ENCODE measurements at places on chromosomes 11 and 22. TPM values are rescaled to one million over a fixed set of nuclear protein-coding genes. Genes with fewer than 3 reads are reported as not detected.

Gene APOBEC3F
- total RNA-seq = 8.7 TPM

Gene DYNC2H1
- 10.5 TPM for total RNA-seq

Gene JAM3
- 28.0 TPM for total RNA-seq

Gene ANO5
- total RNA-seq = 2.3 TPM

Gene C11orf97
- total RNA-seq = not detected

Gene PSMD13
- total RNA-seq = 150 TPM

Gene BBOX1
- not detected for total RNA-seq

Gene HSPB2
- total RNA-seq = 0.21 TPM

Gene IGF2
- 8.7 TPM for total RNA-seq

Gene SMC1B
- 0.08 TPM for total RNA-seq

Gene SMIM38
- not detected for total RNA-seq

Gene DCHS1
- total RNA-seq = 15.5 TPM

Gene MAJIN
- total RNA-seq = 0.68 TPM

Gene NECTIN1
- 15.0 TPM for total RNA-seq

Gene RPS3
- 2,896 TPM for total RNA-seq

Gene NOX4
- total RNA-seq = 11.2 TPM

Gene NRGN
- not detected for total RNA-seq

Gene KCNA4
- total RNA-seq = not detected

Gene RAB38
- 7.3 TPM for total RNA-seq

Gene PIK3C2A
- total RNA-seq = 46.8 TPM

Gene UBQLNL
- not detected for total RNA-seq

Gene DDTL
- total RNA-seq = 0.75 TPM

Gene NNMT
- total RNA-seq = 470 TPM

Gene VPS11
- total RNA-seq = 39.0 TPM

Gene C22orf15
- total RNA-seq = not detected

Gene ELF5
- not detected for total RNA-seq

Gene PHOX2A
- total RNA-seq = not detected

Gene PAK1
- total RNA-seq = 32.7 TPM

Gene LRRC32
- total RNA-seq = 3.9 TPM

Gene UBXN1
- total RNA-seq = 321 TPM

Gene SPDYC
- total RNA-seq = not detected

Gene TLCD5
- total RNA-seq = 9.3 TPM

Gene RHBDD3
- total RNA-seq = 51.8 TPM

Gene GLYAT
- not detected for total RNA-seq

Gene SLC25A45
- total RNA-seq = 0.82 TPM

Gene CCDC81
- not detected for total RNA-seq

Gene CRYBB2
- total RNA-seq = not detected

Gene PGA5
- not detected for total RNA-seq

Gene DDT
- total RNA-seq = 123 TPM

Gene CENPM
- 14.3 TPM for total RNA-seq

Gene NXPE1
- not detected for total RNA-seq

Gene SELENOM
- total RNA-seq = 60.4 TPM

Gene GALNT18
- 6.6 TPM for total RNA-seq

Gene POTEH
- not detected for total RNA-seq

Gene GPR83
- total RNA-seq = not detected

Gene TMEM80
- total RNA-seq = 22.7 TPM

Gene NPAS4
- not detected for total RNA-seq

Gene CYTH4
- not detected for total RNA-seq

Gene HTR3A
- 0.25 TPM for total RNA-seq

Gene OR5P2
- total RNA-seq = not detected

Gene NAALADL1
- total RNA-seq = 21.7 TPM

Gene MAP6
- 5.7 TPM for total RNA-seq

Gene MOV10L1
- 0.21 TPM for total RNA-seq

Gene CCDC90B
- total RNA-seq = 67.4 TPM

Gene PACSIN2
- total RNA-seq = 62.9 TPM

Gene SUSD2
- 0.62 TPM for total RNA-seq

Gene QSER1
- total RNA-seq = 21.6 TPM

Gene DERL3
- 0.54 TPM for total RNA-seq

Gene ROBO4
- total RNA-seq = 6.3 TPM

Gene CLMP
- 2.9 TPM for total RNA-seq
